Stimulated activated CD4-positive, alpha-beta T cell treated with anti-CD3 and anti-CD28 coated beads, TNF-alpha, amount 100 ng/mL, for 1 hour (primary cell): ENCODE measurements at places on chromosomes 2 and 18.

- DNase-seq, result no peak
These were observed 41.7 kb upstream of the RND3 start for GRCh38 chr2:150528861-150529801.

GRCh38 chr2:36589230-36589630 is 8.7 kb downstream of the FEZ2 start:
- DNase-seq, result no peak

DNA sequence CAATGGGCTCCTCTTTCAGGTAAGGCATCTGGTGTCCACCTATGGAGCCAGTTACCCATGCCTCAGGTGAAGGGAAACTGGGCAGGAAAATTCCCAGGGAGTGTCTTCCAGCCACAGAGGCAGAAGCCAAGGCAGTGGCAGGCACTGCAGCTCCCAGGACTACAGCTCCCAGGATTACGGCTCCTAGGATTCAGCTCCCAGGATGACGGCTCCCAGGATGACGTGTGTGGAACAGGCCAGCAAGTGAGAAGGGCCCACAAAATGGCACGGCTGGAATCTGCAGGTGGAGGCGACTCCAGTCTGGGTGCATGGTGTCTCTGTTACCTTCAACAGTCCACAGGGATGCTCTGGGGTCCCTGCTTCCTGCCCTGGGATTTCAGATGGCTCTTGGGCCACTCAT is 92.1 kb downstream of the PTGR3 start:
- no peak for DNase-seq

- no peak for DNase-seq
These were observed 796 bp downstream of the SPIRE1 start for GRCh38 chr18:12656938-12657683.

DNA sequence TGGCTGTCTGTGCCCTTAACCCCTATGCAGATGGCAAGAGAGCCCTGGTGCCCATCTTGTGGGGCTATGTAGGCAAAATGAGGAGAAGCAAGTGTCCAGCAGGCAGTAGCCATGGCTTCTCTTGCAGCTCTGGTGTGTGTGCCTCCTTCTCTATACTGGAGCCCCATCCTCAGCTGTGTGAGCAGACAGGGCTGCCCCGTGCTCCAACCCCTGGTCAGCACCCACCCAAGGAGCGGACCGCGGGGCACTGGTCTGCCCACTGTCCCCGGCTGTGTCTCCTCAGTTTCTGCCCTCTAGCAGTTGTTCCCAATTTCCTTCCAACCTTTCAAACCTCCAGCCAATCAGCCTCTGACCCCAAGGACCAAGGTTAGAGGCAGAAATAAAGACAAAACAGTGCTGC is 134.9 kb upstream of the GLI2 start:
- DNase-seq, result no peak

DNA sequence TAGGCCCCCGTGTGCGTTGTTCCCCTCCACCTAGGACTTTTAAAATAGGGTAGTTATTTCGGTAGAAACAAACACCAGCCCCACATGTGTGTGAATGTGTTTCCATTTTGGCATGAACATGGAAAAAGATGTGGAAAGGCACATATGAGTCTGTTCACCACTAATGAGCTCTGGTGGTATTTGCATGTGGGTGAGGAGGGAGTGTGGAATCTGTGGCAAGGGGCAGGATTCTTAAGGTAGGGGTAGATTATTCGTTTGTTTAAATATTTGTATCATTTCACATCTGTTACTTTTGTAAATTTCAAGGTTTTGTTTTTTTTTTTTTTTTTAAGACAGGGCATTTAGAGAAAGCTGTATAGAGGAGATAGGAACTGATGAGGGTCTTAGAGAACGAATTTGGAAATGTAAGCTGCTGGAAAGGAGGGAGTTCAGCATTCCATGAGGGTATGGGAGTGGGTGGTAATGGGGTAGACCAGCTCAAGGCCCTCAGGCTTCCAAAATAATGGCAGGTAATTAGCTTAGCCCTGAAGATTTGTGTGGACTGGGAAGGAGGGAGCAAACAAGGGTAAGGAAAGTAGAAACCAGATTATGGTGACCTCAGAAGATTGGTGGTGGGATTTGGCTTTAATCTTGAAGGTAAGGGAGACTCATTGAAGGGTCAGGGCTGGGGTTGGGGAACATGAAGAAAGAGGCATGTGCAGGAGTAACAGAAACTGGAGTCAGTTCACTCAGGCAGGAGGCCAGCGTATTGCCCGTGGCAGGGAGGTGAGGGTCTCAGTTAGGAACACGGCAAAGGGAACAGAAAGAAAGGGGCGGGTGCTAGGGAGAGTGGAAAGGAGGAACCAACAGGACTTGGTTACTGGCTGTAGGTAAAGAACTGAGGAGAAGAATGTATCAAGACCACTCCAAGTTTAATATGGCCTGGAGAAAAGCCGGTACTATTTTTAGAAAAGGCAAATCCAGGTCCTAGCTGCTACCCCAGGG is 123.6 kb downstream of the PLB1 start:
- DNase-seq, result no peak

- DNase-seq, result no peak
These were observed 46.6 kb downstream of the PIGN start for GRCh38 chr18:62140259-62140658.

DNA sequence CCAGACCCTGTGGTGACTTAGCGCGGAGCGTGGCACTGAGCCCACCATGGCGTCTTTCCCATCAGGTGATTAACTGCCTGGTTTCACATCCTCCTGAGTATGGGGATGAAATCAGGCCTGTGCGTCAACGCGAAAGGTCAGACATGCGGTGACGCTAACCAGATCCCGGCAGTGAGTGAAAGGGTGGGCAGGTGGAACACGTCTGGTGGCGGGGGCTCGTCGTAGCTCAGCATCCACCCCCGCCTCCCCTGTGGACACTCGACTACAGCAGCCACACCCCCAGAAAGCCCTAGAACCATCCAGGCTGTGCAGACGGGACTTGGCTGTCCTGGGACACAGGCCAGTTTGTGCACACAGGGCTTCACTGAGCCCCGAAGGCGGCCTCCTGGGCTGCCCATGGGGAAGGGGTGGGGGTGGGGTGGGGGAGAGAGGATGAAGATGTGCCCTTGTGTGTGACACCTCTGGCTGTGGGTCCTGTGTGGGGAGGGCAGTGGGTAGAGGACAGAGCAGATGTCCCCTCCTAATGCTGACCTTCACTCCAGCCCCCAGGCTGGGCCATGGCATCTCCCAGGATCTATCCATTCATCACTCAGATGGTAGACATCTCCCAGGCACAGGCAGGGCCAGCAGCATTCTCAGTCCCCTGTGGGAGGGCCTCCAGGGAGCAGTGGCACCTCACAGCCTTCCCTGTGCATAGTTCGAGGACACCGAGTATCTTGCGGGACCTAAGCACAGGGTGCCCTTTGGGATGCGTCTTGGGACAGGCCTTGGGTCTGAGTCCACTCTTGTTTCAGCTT is 27.5 kb downstream of the RAMP1 start:
- no peak for DNase-seq

DNA sequence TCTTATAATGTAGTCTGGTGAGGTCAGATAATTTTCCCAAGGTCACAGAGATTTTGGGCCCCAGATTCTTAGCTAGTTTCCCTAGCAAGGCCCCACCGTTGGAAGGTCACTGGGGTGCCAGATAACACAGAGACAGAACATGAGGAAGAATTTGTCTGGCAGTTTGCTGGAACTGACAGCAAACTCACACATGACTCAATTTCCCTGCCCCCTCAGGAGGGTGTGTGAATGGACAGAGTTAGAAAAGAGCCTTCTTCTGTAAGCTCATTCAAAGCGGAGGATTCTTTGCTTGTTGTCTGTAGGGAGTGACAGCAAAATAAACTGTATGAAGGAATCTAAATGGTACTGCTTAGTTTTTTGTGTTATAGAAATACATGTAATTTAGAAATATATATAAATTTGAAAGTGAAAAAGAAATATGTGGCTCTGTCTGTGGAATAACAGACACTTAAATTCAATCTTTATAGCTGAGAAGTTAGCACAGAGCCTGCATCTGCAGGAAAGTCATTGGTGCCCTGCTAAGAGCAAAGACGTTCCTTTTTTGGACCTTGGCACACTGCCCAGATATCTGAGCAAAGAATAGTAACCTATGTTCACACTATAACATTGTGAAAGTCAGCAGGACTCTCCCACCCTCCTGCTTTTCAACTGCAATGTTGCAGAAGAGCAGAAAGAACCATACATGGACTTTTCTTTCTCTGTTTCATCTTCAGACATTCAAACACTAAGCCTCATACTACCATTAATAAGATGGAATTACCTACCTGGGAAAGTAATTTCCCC is 2.1 kb downstream of the MDH1 start:
- DNase-seq, result no peak

DNA sequence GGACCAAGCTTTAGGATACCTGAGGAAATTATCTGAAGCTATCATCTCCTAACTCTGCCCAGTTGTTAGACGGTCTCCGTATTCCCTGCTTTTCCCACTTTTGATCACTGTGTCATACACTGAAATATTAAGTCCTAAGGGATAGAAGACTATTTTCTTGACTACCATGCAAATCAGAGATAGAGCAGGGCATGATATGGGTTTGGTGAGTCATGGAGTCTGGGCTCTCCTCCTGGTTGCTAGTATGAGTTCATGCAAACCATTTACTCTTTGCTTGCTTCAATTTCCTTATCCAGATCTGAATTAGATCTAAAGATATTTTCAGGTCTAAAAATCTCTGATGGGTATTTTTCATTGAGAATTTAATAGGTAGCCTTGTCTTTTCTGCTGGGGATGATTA is 55.0 kb downstream of the EHBP1 start:
- no peak for DNase-seq

- no peak for DNase-seq
These were observed 24.8 kb downstream of the CYRIA start for GRCh38 chr2:16640867-16641266.

DNA sequence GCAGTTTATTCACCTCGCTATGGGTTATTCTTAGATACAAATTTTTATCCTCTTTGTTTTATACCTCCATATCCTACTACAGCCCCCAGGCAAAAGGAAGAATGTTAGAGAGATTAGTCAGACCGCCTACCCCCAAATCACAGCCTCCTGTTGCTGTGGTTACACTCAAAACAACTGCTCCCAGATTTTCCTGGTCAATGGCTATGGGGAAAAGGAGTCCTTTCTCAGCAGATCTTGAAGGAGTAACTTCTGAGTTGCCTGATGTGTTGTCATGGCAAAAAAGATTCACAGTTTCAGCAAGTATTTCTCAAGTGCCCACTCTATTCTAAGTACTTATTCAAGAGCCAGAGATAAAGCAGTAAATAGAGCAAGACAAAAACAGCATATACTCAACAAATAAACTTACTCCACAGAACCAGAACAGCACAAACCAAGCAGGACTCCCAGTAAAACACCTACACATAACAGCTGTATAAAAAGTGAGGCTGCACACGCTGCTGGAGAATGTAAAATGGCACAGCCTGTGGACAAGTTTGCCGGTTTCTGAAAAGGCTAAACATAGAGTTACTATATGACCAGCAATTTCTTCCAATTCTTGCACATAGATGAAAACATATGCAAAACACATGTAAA is 104.8 kb downstream of the NOL10 start:
- DNase-seq, result no peak

GRCh38 chr2:3025984-3026383 is 351.6 kb downstream of the EIPR1 start:
- DNase-seq, result no peak

DNA sequence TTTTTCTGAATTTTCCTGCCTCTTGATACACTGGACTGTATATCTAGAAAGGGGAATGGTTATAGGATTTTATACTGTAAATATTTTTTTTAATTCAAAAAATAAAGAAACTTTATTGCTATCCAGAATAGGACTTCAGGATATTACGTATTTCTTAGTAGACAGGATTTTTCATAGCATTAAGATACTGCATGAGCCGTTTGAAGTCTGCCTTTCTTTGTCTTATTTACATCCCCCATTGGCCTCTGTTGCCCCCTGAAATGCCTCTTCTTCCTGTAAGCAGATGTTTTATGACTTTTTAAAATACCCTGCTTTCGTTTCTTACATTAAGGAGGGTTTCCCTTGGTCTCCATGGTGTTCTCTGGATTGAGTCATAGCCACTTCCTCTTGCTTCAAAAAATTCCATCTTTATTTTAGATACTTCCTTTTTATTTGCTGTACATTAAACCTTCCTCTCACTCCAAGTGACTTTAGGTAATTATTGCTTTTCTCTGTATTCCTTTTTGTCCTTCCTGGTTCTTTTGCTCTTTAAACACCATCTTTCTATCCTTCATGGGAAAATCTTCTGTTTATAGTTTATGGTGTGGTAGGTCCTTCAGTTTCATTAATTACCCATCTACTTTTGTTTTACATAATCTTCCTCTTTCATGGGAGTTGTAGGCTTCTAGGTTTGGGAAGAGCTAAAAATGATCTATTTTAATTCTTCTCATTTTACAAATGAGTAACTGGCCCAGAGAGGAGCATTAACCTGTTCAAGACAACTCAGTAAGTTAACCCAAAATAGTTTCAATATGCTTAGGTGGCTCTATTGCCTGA is 72.6 kb downstream of the ZNF532 start:
- DNase-seq, result no peak

DNA sequence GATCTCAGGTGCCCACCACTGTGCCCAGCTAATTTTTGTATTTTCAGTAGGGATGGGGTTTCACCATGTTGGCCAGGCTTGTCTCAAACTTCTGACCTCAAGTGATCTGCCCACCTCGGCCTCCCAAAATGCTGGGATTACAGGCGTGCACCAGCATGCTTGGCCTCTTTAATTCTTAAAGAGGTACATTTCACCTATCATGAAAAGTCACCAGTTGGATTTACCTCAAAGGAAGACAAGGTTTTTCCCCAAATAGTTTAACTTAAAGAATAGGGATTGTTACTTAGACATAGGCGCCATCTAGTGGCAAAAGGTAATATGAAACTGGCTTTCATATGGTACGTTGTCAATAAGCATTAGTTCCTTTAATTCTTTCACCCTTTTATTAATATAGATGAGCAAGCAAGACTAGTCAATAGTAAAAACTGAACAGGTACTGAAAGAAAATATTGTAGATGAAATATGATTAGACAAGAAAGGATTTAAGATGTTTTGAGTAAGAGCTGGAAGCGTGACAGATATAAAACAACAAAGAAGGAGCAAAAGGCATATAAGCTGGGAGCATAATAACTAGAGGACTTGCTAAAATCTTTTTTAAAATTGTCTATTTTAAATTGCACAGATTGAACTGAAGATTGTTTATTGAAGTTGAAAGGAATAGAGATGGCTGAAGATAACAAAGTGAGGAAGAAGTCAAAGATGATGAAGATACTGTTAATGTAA is 35.0 kb upstream of the PSMD14 start:
- no peak for DNase-seq

DNA sequence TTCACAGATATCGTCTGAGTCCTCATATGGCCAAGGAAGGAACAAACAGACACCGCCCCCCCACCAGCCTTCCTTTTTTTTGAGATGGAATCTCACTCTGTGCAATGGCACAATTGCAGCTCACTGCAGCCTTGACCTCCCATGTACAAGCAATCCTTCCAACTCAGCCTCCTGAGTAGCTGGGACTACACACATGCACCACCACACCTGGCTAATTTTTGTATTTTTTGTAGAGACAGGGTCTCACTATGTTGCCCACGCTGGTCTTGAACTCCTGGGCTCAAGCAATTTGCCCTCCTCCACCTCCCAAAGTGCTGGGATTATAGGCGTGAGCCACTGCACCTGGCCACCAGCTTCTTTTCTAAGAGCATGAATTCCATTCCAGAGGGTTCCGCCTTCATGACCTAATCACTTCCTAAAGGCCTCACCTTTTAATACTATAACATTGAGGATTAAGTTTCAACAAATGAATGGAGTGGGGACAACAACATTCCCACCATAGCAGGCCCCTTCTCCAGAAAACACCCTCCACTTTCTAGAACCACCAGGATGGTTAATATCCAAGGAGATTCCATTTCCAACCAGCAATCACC is 2.2 kb upstream of the TMBIM1 start:
- DNase-seq, result no peak

- DNase-seq, result no peak
These were observed 36.7 kb downstream of the SP140 start for GRCh38 chr2:230262246-230262645.

- DNase-seq, result no peak
These were observed 199.4 kb downstream of the LRRTM1 start for GRCh38 chr2:80105015-80105640.
